ENCODE measurements at places on chromosomes 4 and X.
A peak's percentile ranks its signal among the peaks of the same experiment; 100 is the strongest.

DNA sequence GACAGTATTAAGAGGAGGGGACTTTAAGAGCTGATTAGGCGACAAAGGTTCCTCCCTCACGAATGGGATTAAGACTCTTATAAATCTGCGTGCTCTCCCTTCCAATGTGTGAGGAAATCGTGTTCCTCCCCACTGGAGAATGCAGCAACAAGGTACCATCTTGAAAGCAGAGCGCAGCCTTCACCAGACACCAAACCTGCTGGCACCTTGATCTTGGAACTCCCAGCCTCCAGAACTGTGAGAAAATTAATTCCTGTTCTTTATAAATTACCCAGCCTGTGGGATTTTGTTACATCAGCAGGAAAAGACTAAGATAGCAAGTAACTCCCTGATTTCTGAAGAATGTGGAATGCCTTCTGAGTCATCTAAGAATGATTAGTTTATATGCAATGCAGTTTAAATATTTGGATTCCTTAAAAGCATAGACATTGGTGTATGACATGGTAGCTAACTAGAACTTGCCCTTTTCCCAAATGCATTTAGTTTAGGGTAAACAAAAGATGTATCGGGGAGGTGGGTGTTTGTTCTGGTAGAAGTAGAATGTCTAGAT, 86.1 kb downstream of the USP46 start:
- no peak for DNase-seq

DNA sequence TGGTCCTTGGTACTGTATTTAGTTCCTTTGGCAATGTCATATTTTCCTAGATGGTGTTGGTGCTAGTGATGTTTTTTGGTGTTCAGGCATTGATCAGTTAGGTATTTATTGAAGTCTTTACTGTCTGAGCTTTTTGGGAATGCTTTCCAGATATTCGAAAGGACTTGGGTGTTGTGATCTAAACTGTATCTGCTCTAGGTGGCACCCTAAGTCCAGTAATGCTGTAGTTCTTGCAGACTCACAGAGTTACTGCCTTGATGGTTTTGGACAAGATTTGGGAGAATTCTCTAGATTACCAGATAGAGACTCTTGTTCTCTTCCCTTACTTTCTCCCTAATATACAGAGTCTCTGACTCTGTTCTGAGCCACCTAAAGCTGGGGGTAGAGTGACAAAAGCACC, 513.6 kb upstream of the PITX2 start:
- DNase-seq: no peak

GRCh38 chrX:26783512-26784225, 567.7 kb downstream of the MAGEB5 start:
- peak; percentile 67 for DNase-seq

DNA sequence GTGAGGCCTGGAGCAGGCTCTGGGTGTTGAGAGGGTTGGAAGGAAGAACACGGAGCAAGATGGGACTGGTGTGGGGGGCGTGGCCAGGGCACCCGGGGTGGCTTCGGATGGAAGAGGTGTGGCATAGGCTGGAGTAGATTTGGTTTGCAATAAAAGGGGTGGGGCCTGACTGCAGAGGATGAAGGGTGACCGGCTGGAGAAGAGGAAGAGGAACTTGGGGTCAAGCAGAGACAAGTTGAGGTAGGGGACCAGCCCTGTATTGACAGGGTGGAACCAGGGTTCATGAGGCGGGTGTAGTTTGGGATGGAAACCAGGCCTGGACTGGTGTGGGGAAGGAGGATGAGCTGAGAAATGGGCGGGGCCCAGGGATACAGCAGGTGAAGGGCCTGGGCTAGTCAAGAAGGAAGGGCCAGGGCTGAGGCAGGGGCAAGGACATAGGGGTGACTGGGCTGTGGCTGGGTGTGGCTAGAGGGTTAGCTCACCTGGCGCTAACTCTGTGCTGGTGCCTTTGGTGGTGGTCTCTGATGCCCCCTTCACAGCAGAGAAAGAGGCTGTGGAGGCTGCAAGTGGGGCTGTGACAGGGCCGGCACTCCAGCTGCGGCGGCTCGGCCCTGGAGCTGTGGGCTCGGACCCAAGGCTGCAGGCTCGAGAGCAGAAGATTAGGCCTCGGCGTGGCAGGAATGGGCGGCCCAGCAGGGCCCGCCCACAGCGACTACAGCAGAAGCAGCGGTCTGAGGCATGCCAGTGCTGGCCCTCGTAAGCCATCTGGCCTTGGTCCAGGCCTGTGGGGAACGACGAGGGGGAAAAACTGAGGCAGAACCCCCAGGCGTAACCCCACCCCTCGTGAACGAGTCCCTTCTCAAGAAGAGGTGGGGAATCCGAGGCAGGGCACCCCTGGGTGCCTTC, 5.0 kb downstream of the PLP2 start:
- no peak for DNase-seq

DNA sequence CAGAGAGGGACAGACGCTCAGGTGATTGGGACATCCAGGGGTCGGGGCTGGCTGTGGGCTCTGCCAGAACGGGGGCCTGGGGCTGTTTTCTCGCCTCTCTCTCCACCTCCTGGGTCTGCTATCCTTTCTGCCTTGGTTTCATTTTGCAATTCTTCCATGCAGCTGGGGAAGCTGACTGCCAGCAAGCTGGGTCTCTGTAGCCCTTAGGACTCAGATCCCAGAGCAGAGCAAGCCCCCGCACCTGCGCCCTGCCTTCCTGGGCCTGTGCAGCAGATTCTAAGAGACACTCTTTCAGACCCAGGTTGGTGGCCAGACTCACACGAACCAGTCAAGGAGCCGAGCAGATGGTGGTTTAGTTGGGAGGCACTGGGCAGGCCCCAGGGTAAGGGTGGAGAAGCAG, 59.1 kb upstream of the GRPEL1 start:
- DNase-seq: no peak

DNA sequence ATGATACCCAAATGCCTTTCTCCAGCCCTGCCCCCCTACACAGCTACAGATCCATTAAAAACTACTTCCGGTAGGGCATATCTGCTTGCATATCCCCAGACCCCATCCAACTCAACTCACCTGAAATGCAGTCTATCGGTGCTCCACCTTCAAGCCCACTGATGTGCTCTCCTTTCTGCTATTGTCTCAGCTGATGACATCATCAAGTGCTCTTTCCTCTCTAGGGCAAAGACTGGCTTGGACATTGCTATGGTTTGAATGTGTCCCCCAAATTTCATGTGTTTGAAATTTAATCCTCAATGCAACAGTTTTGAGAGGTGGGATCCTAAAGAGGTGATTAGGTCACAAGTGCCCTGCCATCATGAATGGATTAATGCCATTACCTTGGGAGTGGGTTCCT, 212.4 kb downstream of the RELL1 start:
- DNase-seq: no peak

DNA sequence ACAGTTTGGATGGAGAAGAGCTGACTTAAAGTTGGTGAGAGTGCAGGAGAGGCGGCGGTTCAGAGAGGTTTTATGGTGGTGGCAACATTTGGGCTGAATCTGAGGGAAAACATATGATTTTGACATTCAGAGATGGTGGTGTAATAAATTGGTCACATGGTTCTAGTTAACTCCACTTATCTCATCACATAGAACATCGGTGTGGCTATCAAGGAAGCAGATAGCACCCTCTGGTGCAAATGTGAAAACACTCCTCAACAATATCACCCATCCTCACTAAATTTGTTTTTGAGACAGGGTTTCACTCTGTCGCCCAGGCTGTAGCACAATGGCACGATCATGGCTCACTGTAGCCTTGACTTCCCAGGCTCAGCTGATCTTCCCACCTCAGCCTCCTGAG, 28.8 kb downstream of the SUPT20HL2 start:
- no peak for DNase-seq

GRCh38 chrX:123960956-123961267, 594 bp upstream of the STAG2 start:
- no peak for DNase-seq

- no peak for DNase-seq
These were observed 61.0 kb upstream of the FTHL17 start for GRCh38 chrX:31132821-31133241.

- peak; percentile 79 for DNase-seq
These were observed 527 bp downstream of the NOA1 start for GRCh38 chr4:56976837-56977320.

- no peak for DNase-seq
These were observed 147.9 kb downstream of the AMMECR1 start for GRCh38 chrX:110170029-110170428.

DNA sequence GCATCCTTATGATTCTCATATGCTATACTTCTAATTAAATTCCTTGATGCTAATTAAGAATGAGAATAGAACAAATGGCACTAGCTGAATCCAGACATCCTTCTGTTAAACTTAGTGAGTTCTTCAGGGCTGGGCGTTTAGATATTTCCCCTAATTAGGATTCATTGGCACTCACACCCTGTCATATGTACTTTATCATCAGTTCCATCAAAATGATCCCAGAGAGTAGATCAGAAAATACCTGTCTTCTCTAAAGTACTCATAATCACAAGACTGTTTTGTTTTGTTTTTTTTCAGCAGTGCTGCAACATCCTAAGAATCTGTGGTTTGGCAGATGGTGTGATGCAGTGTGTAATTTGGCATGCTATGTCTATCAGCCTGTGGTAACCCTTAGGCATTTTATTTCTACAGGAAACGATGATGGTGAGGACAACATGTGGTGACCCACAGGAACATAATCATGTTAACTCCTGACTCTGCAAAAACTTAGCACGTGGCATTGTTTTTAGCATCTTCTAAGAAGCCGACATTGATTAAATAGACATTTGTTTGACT, 2528.4 kb downstream of the ARAP2 start:
- DNase-seq: no peak

DNA sequence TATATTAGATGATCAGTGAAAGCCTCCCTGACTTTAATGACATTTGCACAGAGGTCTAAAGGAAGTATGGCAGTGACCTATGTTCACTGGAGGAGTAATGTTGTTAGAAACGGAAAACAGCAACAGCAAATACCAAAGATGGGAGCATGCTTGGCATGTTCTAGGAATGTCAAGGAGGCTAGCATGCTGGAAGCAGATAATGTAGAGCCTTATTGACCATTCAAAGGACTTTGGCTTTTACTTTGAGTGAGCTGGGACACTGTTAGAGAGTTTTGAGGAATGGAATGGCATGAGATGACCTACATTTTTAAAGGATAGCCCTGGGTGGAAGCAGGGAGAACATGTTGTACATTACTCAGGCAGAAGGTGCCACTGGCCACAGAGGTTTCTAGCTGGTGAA, 6.0 kb downstream of the RPA4 start:
- peak; percentile 4 for DNase-seq

DNA sequence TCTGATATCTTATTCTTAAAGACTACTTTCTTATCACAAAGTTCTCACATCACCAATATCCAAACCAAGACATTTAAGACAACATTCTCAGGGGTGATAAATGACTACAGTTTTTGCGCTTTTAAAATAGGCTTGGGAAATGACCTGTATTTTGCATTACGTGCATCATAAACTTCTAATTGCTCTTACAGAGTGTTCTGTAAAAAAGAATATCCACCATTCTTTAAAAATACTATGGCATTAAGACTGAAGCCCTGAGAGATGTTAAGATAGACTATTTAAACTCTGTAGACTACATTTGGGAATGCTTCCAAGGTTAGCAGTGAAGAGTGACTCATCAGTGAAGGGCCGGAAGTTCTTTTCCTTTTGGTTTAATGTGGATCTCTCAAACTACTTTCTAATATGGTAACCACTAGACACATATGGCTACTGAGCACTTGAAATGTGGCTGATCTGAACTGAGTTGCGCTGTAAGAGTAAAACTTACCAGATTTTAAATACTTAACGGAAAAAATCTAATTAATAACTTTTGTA, 518.8 kb upstream of the FTHL17 start:
- DNase-seq: no peak

DNA sequence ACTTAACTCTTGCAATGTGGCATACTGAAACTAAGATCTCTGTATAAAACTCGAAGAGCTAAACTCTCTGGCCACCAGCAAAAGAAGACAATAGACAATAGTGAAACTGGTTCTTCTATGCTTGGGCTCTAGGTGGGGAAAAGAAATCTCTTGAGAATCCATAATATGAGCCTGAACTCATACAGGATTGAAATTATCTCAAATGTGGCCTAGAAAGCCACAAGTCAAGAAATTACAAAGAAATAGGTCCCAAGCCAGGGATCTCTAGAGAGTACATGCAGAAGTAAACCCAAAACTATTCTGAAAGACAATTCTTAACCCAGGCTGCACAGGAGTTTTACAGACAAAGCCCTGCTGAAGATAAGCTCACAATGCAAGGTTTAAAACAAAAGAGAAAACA, 127.4 kb downstream of the ANAPC10 start:
- DNase-seq: no peak

DNA sequence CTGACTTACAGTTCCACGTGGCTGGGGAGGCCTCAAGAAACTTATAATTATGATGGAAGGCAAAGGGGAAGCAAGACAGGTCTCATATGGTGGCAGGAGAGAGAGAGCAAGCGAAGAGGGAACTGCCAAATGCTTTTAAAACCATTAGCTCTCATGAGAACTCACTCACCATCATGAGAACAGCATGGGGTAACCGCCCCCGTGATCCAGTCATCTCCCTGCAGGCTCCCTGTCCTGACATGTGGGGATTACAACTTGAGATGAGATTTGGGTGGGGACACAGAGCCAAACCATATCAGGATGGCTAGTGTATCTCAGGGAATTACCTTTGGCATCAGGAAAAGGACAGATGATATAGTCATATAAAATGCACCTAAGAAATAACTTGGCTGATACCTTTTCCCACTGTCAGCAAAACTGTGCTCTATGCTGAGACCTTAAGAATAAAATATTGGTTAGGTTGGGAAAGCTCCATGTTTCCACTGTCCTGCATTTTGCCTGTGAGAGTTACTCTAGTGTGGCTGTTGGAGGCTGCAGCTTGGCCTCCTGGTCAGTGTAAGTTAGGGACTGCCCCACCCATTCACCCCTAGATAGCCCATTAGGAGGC, 110.3 kb downstream of the UCHL1 start:
- no peak for DNase-seq

GRCh38 chrX:44344194-44344593, 722 bp upstream of the EFHC2 start:
- peak; percentile 11 for DNase-seq

DNA sequence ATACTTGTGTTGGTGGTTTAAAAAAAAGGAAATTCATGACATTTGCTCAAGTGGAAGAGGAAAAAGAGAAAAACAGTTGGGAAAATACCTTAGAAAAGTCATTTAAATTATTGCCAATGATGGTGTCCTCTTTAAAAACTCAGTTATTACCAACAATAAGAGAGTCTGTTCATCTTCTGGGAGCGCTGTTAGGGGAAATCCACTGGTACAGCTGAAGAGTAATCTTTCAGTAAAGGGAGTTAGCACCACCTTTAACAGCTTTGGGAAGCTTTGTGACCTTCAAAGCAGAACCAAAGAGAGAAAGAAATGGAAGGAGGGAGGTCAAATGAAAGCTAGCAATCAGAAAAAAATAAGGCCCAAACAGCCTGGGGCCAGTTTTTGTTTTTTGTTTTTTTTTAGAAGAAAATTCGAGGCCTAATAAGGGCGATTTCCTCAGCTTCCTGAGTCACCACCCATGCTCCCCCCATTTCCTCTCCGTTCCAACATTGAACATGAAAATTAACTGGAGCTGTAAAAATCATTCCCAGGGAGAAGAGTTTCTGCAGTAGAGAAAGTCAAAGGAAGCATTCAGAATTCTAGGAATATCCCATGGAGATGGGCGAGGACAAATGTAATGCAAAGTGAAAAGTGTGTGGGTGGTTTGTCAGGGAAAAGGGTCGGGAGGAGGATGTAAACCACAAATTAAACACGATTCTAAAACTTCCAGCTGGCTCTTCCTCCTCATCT, 115.1 kb downstream of the SH3KBP1 start:
- DNase-seq: no peak
